A673 (cell line): ENCODE measurements at places on chromosomes 7 and 10. TPM values are rescaled to one million over a fixed set of nuclear protein-coding genes. Genes with fewer than 3 reads are reported as not detected.

YAE1 gene
- total RNA-seq, result 26.7 and 29.1 TPM in 2 replicates

SDK1 gene
- total RNA-seq, result 14.7 and 17.0 TPM in 2 replicates

SPDYE2 gene
- not detected in 2 replicates for total RNA-seq

SLC26A3 gene
- total RNA-seq, result not detected in 2 replicates

ALDH18A1 gene
- total RNA-seq, result 85.2 and 88.0 TPM in 2 replicates

IL2RA gene
- total RNA-seq, result not detected in 2 replicates

CYP3A7 gene
- total RNA-seq, result not detected in 2 replicates

AASS gene
- 38.8 and 44.4 TPM in 2 replicates for total RNA-seq

LRRC18 gene
- total RNA-seq, result not detected in 2 replicates

DNA sequence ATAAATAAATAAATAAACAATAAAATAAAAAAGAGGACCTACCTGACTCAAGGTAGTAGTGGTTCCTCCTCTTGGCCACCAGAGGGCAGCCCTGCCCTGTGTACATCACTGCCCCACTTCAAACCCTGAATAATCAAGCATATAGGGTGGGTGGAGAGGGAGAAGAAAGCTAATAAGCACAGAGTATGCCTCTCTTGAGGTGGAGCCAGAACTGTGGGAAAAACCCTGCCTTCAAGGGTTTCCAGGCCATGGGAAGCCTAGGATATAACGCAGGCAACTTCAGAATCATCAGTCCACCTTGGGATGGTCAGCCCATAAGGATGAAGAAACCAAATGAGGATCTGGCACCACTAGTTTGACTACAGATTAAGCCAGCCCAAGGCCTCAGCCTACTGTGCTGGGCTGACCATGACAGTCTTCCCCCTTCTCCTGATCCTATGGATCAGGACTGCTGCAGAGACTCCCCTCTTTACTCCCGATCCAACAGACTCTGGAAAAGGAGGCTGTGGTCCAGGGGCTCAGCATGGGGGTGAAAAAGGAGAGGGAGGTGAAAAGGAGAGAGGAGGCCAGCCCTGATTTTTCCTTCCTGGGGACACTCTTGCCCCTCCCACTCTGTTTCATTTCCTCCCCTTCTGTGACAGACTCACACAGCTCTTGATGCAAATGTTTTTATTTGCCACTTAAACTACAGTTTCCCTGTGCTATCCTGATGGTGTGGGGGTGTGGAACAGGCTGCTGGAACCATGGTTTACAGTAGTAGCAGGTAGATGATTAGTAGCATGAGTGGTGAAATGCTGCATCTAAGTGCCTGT lies 10.1 kb downstream of the AVPI1 start:
- H3K27ac ChIP-seq, result no peak overlapping the region
- H3K4me3 ChIP-seq, result no peak overlapping the region
- no peaks in the 10 kb centered on the region for H3K4me1 ChIP-seq
- peaks cover 20% of the 10 kb centered on the region for H3K36me3 ChIP-seq
- H3K27me3 ChIP-seq, result no peaks in the 10 kb centered on the region

DNA sequence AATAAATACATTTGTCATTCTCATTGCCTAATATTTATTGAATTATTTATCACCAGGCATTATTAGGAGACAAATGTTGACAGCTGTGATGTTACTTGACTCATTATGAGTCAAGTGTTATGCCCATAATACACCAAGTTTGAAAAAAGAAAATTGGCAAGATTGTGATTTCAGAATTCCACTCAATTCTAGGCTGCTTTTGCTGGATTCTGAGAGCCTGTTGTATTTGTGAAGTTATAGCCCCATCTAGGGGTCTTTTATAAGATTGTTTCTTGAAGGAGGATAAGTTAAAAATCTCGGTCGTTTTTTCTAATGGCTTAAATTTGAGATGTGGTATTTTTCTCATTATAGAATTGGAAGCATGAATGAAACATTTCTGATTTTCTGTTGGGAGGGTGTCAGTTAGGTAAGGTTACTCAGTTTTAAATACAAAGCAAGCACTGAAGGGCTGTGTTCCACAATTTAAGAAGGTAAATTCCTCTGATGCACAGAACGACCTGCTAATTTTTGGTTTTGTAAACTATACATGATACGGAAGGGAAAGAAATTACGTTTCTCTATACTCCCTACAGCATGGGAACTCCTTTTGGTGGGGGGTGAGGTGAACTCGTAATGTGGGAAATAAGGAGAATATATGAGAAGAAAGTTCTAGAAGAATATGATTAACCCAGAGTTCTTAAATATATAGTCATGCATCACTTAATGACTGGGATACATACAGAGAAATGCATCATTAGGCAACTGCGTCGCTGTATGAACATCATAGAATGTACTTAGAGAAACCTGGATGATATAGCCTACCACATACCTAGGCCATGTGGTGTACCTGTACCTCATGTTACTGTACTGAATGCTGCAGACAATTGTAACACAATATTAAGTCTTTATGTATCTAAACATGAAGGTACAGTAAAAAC lies 2.6 kb downstream of the STK31 start:
- peak; percentile 73 for DNase-seq
- H3K27me3 ChIP-seq, result no peaks in the 10 kb centered on the region

- no peaks in the 10 kb centered on the region for H3K36me3 ChIP-seq
- no peak overlapping the region for H3K4me3 ChIP-seq
- H3K4me1 ChIP-seq, result no peaks in the 10 kb centered on the region
- no peak for DNase-seq
- H3K27ac ChIP-seq, result no peak overlapping the region
Observed at GRCh38 chr7:142984297-142984696, 22.1 kb upstream of the KEL start.

- H3K27me3 ChIP-seq, result no peaks in the 10 kb centered on the region
- H3K4me1 ChIP-seq, result no peaks in the 10 kb centered on the region
- no peak overlapping the region for H3K27ac ChIP-seq
- peaks cover 51% of the 10 kb centered on the region for H3K36me3 ChIP-seq
Observed at GRCh38 chr10:124999433-125000365, 57.8 kb downstream of the ZRANB1 start.

DNA sequence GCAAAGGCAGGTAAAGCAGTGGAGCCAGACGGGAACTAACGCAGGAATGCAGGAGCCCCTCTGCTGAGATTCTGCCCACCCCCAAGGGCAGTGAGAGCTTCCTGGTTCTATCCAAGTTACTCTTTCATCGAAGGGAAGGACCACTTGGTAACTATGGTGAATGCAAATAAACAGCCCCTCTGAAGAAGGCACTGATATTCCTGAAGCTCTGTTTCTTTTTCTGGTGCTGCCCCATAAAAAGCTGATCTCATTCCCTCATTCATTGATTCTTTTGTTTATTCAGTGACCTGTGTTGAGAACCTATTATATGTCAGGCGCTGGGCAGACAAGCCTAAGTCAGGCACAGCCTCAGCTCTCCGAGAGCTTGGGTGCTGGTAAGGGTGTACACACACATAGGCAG lies 217.3 kb downstream of the SNX10 start:
- H3K4me1 ChIP-seq, result no peaks in the 10 kb centered on the region
- no peak overlapping the region for H3K27ac ChIP-seq
- DNase-seq, result no peak
- peaks cover 51% of the 10 kb centered on the region for H3K27me3 ChIP-seq
- no peak overlapping the region for H3K4me3 ChIP-seq

- H3K4me1 ChIP-seq, result no peaks in the 10 kb centered on the region
- H3K4me3 ChIP-seq, result no peak overlapping the region
- H3K27me3 ChIP-seq, result no peaks in the 10 kb centered on the region
- DNase-seq, result no peak
- no peak overlapping the region for H3K27ac ChIP-seq
Observed at GRCh38 chr10:129400426-129400825, 66.6 kb upstream of the MGMT start.

DNA sequence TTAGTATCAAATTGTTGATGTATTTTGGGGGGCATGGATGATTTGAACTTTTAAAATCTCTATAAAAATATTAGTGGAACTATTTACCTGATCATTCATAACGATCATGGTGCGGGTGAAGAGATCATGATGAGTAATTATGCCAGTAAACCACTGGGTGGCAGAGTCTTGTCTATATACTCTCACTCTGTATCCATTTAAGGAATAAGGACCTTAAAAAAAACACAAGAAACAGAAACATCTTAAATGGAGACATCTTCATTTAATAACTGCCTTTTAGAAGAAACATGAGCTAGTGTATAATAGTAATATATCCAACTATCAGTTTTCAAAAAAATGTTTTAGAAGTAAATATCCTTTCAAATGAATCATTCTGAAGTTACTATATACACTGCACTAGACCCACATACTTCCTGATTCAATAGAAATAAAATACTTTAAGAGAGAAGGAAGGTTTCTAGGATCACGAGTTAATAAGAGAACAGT lies 84.0 kb downstream of the NRBF2 start:
- H3K4me1 ChIP-seq, result peaks cover 42% of the 10 kb centered on the region
- H3K27me3 ChIP-seq, result no peaks in the 10 kb centered on the region
- no peak overlapping the region for H3K4me3 ChIP-seq
- peaks cover 11% of the 10 kb centered on the region for H3K36me3 ChIP-seq
- DNase-seq, result peak; percentile 71

DNA sequence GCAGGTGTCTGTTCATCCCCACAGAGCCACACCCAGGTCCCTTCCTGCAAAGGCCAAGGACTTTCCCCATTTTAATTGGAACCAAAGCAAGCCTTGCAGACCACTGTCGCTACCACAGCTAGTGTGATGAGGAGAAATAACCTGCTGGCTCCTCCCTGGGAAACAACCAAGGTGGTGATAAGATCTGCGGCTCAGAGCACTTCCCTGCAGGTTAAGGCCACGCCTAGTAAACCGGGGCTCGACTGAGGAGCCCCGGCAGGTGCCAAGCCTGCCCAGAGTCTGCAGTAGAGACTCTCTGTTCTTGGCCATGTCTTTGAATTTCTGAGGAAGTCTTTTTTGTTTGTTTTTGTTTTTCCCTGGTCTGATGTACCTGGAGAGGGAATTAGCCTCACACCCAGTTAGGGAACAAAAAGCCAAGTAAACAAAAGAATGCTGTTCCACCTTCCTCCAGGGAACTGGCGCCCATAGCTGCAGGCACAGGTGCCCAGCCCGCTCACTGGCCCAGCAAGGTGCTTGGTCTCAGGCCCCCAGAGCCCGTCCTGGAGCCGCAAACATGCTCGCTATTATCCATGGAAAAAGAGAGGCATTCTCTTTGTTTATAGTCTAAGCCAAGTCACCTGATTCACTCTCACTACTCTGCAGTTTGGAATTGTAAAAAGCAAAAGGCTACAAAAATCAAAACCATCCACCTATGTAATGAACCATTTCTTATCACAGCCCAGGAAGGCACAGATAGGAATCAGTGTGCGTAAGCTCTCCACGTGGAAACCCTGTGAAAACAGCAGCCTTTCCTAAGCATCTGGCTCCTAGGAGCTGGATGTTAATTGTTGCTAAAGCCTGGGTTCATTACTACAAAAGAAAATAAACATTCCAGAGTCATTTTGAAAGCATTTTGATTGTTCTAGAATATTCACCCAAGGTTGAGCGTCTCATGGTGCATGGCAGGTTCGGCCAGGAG lies 2.7 kb downstream of the GPR146 start:
- DNase-seq, result no peak
- no peak overlapping the region for H3K27ac ChIP-seq
- no peaks in the 10 kb centered on the region for H3K36me3 ChIP-seq
- H3K4me3 ChIP-seq, result no peak overlapping the region
- peaks cover 23% of the 10 kb centered on the region for H3K4me1 ChIP-seq

GRCh38 chr10:78905957-78906308 lies 162.8 kb upstream of the ZMIZ1 start:
- no peak for DNase-seq
- H3K27me3 ChIP-seq, result no peaks in the 10 kb centered on the region
- no peaks in the 10 kb centered on the region for H3K36me3 ChIP-seq
- no peak overlapping the region for H3K4me3 ChIP-seq
- H3K27ac ChIP-seq, result no peak overlapping the region
- H3K4me1 ChIP-seq, result no peaks in the 10 kb centered on the region
